Stimulated activated CD4-positive, alpha-beta T cell treated with anti-CD3 and anti-CD28 coated beads, Interleukin-4, amount 100 ng/mL, for 4 hours (primary cell): ENCODE measurements at places on chromosomes 13 and 19.
A peak's percentile ranks its signal among the peaks of the same experiment; 100 is the strongest.

- no peak for DNase-seq
These were observed 22.3 kb upstream of the CSNK1A1L start for GRCh38 chr13:37127691-37128241.

DNA sequence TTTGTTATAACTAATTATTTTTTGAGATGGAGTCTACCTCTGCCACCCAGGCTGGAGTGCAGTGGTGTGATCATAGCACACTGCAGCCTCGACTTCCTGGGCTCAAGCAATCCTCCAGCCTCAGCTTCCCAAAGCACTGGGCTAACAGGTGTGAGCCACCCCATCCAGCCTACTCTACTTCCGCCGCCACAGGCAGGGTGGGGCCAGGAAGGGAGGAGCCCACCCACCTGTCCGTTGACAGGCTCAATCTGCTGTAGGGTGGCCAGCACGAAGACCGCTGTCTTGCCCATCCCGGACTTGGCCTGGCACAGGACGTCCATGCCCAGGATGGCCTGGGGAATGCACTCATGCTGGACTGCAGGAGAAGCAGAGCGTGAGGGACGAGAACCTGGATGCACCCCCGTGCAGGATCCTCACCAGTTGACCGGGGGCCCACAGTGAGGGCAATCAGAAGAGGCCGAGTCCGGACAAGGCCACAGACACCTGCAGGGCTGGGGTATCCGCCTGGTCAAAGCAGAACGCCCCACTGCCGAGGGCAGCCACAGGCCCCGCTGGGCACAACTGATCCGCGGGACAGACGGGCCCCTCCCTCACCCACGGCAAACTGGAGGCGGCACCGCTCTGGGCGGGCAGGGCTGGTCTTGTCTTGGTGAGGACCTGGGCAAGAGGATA is 6.7 kb downstream of the DDX39A start:
- no peak for DNase-seq

DNA sequence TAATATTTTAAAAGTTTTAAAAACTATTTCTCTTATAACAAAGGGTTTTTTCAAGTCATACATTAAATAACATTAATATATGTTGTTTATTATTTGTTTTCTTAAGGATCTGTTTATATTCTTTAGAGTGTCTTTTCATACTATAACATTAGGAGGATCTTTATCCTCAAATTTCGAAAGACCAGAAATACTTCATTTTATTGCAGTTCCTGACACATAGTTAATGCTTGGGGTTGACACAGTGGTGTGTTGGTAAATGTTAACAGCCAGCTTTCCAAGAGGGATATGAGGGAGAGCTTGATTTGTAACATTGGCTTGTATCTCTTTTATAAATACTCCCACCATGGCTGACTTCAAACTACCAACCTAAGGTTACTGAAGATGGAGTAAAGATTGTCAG is 126.6 kb upstream of the KLF5 start:
- DNase-seq: no peak

DNA sequence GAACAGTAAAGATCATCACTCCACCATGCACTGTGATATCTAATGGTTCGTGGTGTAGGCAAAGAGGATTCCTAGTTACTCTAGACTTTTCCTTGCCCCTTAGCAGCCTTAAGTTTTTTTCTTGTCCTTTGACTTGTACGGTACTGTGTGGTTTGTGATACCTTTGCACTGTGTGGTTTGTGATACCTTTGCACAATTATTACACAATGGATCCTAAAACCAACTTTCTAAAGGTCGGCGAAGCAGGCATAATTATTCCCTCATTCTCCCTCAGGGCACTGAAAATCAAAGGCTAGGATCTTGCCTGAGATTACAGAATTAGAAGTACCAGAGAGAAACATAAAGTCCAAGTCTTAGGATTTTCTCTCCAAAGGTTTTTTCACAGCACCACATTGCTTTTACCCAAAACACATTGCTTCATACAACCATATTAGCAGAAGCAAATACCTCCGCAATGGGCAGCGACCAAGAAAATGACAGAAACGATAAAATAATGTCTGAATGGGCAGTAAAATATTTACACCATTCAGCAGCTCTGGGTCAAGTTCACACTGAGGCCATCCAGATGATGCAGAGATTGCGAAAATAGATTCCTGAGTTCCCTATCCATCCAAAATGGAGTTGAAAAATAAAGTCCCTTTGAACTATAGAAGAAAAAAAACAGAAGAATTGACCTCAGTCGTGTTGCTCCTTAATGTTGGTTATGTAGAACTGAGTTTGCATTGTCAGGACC is 106.4 kb downstream of the FGF14 start:
- no peak for DNase-seq

DNA sequence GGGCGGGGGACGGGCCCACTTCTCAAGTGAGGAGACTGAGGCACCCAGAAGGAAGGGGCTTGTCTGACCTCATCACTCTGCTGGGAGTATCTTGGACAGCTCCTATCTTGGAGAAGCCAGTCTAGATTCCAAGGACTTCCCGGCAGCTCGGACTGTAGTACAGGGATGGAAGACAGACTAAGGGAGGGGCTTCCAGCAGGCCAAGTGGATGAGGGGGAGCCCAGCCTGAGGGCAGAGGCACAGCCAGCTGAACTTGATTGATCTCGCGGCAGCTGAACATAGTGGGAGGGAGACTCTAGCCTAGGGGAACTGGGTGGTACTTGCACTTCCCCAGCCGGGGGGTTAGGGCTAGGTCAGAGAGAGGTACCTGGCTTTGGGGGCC is 711 bp downstream of the CILP2 start:
- no peak for DNase-seq

GRCh38 chr19:10927730-10928562 is 493 bp downstream of the YIPF2 start:
- DNase-seq: no peak

GRCh38 chr13:20411638-20412342 is 113.9 kb downstream of the CRYL1 start:
- peak; percentile 17 for DNase-seq

DNA sequence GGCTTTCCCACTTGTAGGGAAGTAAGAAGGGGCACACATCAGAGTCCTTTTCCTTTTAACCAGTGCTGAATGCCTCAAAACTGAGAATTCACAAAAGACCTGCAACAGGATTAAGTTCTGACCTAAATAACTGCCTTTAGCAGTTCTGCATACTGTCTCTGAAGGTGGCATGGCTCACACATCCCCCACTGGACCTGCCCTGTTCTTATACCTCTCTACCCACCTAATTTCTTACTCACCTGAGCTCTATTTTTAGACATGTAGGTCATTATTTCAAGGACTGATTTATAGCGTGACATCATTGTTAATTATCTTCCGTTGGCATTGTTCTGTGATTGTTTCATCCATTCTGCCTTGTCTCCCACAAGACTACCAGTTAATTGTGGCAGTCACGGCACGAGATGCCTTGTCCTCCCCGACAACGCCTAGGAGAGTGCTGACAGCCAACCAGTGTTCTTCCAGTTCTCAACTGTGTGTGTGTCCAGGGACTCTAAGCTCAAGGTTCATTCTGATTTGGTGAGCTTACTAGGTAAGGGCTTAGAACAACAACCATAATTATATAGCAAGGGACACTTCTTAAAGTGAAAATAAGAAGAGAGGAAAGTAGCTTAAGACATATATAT is 27.1 kb upstream of the UBL3 start:
- DNase-seq: no peak

DNA sequence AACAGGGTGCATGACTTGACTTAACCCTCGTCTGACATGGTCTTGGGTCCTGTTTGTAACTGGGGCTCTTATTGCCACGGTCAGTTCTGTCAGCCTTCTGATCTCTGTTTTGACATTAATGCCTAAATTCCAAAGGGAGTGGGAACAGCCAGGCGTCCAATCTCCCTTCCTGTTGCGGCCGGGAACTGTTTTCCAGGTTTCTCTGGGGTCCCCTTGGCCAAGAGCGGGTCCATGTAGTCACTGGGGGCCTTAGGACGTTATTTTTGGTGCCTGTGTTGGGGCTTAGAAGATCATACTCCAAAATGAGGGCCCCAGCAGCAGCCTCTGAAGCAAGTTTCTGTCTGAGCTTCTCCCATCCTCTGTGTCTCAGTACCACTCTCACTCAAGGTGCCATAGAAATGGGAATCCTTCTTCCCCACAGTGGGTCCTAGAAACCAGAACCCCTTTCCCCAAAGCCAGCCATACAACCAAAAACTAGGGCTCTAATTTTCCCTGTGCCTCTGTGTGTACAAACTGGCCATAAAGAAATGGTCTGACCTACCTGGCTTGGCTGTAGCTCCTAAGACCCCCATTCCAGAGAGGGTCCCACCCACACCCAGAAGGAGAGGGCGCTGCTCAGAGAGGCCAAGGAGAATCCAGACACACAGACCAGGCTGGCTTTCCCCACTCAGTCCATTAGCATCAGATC is 50.4 kb downstream of the C13orf46 start:
- DNase-seq: no peak

DNA sequence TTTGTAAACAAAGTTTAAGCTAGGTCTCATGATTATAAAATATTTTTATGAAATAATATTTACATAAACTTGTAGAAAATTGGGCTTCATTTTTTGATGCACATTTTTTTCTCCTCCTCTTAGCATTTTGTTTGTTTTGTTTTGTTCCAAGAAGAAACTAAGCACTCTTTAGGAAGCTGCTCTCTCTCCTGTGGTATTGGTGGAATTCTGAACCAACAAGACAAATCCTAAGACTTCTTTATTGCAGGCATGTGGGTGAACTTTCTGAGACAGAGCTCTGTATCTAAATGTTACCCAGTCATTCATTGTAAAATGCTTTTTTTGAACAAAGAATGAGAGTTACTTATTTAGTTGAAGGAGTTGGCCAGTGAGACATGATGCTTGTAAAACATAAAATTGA is 39.3 kb downstream of the LMO7 start:
- DNase-seq: no peak
